ENCODE measurements at places on chromosomes 16 and 17. TPM values are rescaled to one million over a fixed set of nuclear protein-coding genes. Genes with fewer than 3 reads are reported as not detected.

- no peak overlapping the region for H3K4me3 ChIP-seq
- DNase-seq = no peak
- H3K4me1 ChIP-seq = no peaks in the 10 kb centered on the region
These were observed 28.8 kb downstream of the TMEM238L start for GRCh38 chr17:10775058-10775457.

- no peaks in the 10 kb centered on the region for H3K27me3 ChIP-seq
- H3K4me3 ChIP-seq = peak within 1 kb of the TSS; percentile 22
- no peaks in the 10 kb centered on the region for H3K4me1 ChIP-seq
- no peaks in the 10 kb centered on the region for H3K36me3 ChIP-seq
- peak; percentile 94 for DNase-seq
These were observed at the start of gene LPCAT2 for GRCh38 chr16:55508941-55509931. TSS of gene LPCAT2 (plus strand) at chr16:55509072. CDS start at chr16:55509182, 110 bp downstream.

DNA sequence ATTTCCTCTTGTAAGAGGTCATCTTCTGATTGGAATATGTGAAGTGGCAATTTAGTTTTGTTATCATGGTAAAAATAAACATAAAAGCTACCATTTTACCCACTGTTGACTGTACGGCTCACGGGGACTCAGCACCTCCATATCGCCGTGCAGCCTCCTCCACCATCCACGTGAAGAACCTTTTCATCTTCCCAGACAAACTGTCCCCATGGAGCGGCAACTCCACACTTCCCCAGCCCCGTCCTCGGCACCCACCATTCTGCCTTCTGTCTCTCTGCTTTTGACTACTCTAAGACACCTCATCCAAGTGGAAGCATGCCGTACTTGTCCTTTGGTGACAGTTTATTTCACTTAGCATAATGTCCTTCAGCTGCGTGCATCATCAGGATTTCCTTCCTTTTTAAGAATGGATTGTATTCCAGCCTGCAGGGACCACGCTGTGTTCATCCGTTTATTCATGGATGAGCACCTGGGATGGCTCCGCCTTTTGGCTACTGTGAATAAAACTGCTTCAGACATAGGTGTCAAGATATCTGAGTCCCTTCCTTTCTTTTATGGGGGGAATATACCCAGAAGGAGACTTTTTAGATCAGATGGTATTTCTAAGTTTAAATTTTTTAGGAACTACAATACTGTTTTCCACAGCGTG is 14.3 kb downstream of the FBXO31 start:
- H3K4me3 ChIP-seq = no peak overlapping the region

- H3K27ac ChIP-seq = no peak overlapping the region
- no peaks in the 10 kb centered on the region for H3K27me3 ChIP-seq
- no peaks in the 10 kb centered on the region for H3K36me3 ChIP-seq
These were observed 39.0 kb downstream of the ABCC1 start for GRCh38 chr16:15988268-15989013.

DNA sequence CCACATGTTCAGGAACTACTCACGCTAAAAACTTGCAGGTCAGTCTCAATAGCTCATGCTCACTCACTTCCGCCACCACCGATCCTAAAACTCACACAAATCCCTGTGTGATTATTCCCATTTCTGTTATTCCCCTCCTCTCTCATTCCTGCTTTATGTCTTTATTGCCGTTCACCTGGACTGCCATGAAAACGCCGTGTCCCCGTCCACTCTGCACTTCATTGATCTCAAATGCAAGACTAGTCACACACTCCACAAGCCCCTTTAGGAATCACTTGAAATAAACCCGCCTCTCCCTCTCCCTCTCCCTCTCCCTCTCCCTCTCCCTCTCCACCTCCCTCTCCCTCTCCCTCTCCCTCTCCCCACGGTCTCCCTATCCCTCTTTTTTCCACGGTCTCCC is 78.0 kb downstream of the AXIN2 start:
- no peak overlapping the region for H3K4me3 ChIP-seq
- no peaks in the 10 kb centered on the region for H3K4me1 ChIP-seq
- DNase-seq = no peak
- no peak overlapping the region for H3K27ac ChIP-seq

GRCh38 chr17:79683365-79683764 is 47.4 kb upstream of the ENPP7 start:
- no peaks in the 10 kb centered on the region for H3K4me1 ChIP-seq
- H3K27ac ChIP-seq = no peak overlapping the region
- DNase-seq = no peak
- H3K4me3 ChIP-seq = no peak overlapping the region

DNA sequence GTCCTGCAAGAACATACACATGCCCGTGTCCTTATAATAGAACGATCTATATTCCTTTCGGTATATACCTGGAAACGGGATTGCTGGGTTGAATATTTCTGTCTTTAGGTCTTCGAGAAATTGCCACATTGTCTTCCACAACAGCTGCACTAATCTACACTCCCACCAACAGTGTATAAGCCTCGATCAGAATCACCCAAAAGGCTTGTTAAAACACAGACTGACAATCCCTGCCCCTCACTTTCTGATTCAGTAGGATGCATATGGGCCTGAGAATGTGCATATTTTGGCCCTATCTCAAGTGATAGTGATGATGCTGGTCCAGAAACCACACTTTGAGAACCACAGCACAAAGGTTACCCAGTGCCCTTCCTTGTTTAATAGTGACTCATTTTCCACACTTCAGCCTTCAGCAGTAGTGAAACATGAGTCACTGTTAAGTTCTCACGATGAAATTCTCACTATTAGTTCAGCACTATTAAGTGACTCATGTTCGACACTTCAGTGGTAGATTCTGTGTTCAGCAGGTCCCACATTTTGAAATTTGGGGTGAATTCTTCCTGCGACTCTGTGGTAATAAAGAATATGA is 215.6 kb downstream of the GRIN2A start:
- no peaks in the 10 kb centered on the region for H3K36me3 ChIP-seq
- no peak for DNase-seq
- H3K27ac ChIP-seq = no peak overlapping the region
- H3K4me3 ChIP-seq = no peak overlapping the region
- H3K27me3 ChIP-seq = no peaks in the 10 kb centered on the region

GRCh38 chr17:57892820-57893595 is 43.2 kb upstream of the MRPS23 start:
- peaks cover 31% of the 10 kb centered on the region for H3K4me1 ChIP-seq
- DNase-seq = peak; percentile 92
- no peaks in the 10 kb centered on the region for H3K27me3 ChIP-seq

GRCh38 chr17:11005940-11006339 is 168.1 kb upstream of the PIRT start:
- H3K36me3 ChIP-seq = no peaks in the 10 kb centered on the region
- no peak overlapping the region for H3K27ac ChIP-seq
- peaks cover 4% of the 10 kb centered on the region for H3K4me1 ChIP-seq
- DNase-seq = no peak
- H3K4me3 ChIP-seq = no peak overlapping the region

GRCh38 chr16:65940711-65941110 is 425.8 kb upstream of the CDH5 start:
- no peak for DNase-seq
- no peak overlapping the region for H3K4me3 ChIP-seq
- H3K4me1 ChIP-seq = no peaks in the 10 kb centered on the region
- H3K27ac ChIP-seq = no peak overlapping the region
- H3K27me3 ChIP-seq = no peaks in the 10 kb centered on the region
- H3K36me3 ChIP-seq = no peaks in the 10 kb centered on the region

GRCh38 chr16:89322321-89323119 is 105.0 kb downstream of the ZNF778 start:
- no peak overlapping the region for H3K4me3 ChIP-seq
- no peaks in the 10 kb centered on the region for H3K36me3 ChIP-seq
- H3K27me3 ChIP-seq = no peaks in the 10 kb centered on the region
- H3K4me1 ChIP-seq = peaks cover 56% of the 10 kb centered on the region
- DNase-seq = peak; percentile 52
- H3K27ac ChIP-seq = peak overlapping the region; percentile 48

DNA sequence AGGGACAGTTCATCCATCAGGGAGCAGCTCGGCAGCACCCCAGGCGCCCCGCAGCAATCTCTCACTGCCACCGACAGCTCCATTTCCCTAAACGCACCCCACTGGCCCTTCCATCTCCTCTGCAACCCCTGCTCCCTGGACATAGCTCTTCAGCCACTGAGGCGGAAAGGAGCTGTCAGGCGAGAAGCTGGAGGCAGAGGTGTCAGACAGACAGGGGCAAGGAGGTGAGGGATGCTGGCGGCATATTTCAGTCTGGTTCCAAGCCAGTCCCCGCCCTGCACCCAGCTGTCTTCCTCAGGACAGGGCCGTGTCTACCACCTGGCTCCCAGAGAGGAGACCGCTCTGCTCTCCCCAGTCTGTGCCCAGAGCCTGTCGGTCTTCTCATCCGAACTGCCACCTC is 9.7 kb downstream of the ACLY start:
- H3K4me1 ChIP-seq = peaks cover 20% of the 10 kb centered on the region
- no peak for DNase-seq
- no peaks in the 10 kb centered on the region for H3K27me3 ChIP-seq

GRCh38 chr17:53629188-53629587 is 193.5 kb upstream of the KIF2B start:
- H3K36me3 ChIP-seq = no peaks in the 10 kb centered on the region
- no peak overlapping the region for H3K4me3 ChIP-seq
- H3K27me3 ChIP-seq = no peaks in the 10 kb centered on the region
- no peak overlapping the region for H3K27ac ChIP-seq
- no peaks in the 10 kb centered on the region for H3K4me1 ChIP-seq

DNA sequence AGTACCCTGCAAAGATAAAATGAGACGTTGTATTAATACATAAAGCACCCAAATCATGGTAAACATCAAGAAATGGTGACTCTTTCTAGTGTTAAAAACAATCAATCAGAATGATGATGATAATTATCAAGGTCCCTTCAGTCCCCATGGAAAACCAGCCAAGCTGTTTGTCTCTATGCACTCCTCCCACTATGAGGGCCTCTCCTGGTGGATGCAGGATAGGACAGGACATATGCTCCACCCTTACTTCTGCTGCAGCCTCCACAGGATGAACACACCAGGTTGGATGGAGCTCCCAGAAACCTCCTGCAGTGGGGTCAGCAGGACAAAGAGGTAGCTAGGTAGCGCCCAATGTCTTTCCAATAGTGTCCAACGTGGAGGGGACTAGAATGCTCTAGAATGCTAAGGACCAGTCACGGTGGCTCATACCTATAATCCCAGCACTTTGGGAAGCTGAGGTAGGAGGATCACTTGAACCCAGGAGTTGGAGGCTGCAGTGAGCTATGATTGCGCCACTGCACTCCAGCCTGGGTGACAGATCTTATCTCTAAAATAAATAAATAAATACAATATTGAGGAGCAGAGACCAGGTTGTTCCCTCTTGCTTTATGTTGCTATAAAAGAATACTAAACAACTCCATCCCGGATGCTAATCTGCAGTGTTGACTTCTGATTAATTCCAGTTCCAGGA is 9.9 kb upstream of the KDM8 start:
- no peak for DNase-seq
- H3K4me3 ChIP-seq = no peak overlapping the region
- no peaks in the 10 kb centered on the region for H3K4me1 ChIP-seq

CLEC3A gene
- 3.5 TPM for total RNA-seq

XYLT1 gene
- total RNA-seq = 12.5 TPM

TUBB3 gene
- total RNA-seq = 50.0 TPM

GPR179 gene
- 0.03 TPM for total RNA-seq

AATK gene
- total RNA-seq = 5.7 TPM

MMP2 gene
- total RNA-seq = 107 TPM

GGA3 gene
- 24.4 TPM for total RNA-seq

IKZF3 gene
- not detected for total RNA-seq

CLTC gene
- 356 TPM for total RNA-seq

PRR35 gene
- total RNA-seq = not detected

TPSD1 gene
- not detected for total RNA-seq

GCSH gene
- 53.6 TPM for total RNA-seq

GCGR gene
- total RNA-seq = 2.9 TPM

SOST gene
- not detected for total RNA-seq

KRT222 gene
- 2.8 TPM for total RNA-seq

ZNF385C gene
- 0.63 TPM for total RNA-seq
